ENCODE measurements at places on chromosomes 6 and 20. TPM values are rescaled to one million over a fixed set of nuclear protein-coding genes. Genes with fewer than 3 reads are reported as not detected.
A peak's percentile ranks its signal among the peaks of the same experiment; 100 is the strongest.

DNA sequence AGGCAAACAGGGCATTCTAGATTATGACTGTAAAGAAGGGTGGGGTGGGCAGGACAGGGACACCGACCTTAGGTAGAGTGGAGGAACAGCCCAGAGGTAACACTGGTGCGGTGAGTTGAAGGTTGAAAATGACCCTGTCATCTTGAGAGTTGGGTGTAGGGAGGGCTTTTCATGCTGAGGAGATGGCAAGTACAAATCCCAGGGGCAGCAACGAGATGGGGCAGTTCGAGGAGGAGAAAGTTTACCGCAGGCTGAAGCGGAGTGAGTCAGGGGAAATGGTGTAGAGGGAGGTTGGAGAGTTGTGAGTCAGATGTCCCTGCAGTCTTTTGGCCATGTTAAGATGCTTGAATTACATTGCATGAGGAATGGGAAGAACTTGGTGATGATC, 101.1 kb downstream of the HIVEP1 start:
- peak; percentile 80 for DNase-seq

DNA sequence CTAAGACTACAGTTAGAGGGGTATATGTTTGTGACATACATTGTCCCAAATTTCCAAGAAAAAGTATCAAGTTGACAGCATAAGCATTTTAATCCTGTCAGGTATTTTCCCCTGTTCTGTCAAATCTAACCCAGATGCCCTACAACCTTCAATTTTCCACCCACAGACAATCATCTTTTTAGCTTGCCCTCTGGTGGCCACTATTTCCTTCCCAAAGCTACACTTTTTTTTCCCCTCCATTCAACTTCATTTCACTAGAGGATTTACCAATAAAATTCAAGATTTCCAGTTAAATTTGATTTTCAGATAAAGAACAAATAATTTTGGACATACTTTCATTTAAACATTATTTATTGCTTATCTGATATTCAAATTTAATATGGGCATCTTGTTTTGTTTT, 286.6 kb downstream of the TENT5A start:
- DNase-seq = peak; percentile 49

GRCh38 chr6:117142995-117143394, 122.4 kb upstream of the VGLL2 start:
- no peak for DNase-seq

CCN2 gene
- total RNA-seq = 49.4 TPM

DNA sequence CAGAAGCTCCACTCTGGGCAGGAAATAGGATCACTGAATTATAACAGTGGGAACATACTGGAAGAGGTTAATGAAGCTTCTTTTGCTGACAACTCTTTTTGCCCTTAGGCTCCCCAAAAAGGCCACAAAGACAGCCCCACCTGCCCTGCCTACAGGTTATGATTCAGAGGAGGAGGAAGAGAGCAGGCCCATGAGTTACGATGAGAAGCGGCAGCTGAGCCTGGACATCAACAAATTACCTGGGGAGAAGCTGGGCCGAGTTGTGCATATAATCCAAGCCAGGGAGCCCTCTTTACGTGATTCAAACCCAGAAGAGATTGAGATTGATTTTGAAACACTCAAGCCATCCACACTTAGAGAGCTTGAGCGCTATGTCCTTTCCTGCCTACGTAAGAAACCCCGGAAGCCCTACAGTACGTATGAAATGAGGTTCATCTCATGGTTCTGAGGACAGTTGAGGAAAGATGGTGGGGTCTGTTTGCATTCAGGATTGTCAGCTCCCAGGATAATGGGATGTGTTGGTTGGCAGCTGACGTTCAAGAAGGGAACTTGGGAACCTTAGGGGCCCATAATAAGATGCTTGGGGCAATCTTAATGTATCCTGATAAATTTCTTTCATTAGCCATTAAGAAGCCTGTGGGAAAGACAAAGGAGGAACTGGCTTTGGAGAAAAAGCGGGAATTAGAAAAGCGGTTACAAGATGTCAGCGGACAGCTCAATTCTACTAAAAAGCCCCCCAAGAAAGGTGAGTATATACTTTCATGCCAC, 11.5 kb downstream of the BRD2 start:
- no peak for DNase-seq

- DNase-seq = peak; percentile 59
Observed at GRCh38 chr20:45359069-45359405, 3.9 kb upstream of the SYS1 start.

DNA sequence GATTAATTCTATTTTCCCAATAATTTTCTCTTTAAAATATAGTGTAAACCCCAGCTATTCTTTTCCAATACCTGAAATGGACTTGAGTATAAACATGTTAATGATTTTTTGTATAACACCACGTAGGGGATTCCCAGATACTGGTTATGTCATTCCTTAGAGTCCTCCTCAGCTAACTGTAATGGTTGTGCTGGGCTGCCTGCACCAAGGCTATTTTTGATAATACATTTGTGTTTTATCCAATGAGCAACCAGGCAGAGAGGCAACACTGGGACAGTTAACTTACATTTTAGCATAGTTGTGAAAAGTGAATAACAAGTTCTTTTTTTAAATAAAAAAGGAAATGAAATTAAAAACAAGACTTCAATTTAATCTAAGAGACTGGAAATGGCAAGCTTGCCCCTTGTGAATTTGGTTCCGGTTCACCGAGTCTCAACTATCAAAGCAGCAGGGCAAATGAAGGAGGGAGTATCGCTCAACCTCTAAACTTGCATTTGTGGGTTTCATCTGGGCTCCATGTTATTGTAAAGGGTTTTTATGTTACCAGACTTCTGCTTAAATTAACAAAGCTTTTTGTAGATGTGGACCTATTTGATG, 18.8 kb upstream of the BACH2 start:
- DNase-seq = no peak

PRDM13 gene
- not detected for total RNA-seq

DNA sequence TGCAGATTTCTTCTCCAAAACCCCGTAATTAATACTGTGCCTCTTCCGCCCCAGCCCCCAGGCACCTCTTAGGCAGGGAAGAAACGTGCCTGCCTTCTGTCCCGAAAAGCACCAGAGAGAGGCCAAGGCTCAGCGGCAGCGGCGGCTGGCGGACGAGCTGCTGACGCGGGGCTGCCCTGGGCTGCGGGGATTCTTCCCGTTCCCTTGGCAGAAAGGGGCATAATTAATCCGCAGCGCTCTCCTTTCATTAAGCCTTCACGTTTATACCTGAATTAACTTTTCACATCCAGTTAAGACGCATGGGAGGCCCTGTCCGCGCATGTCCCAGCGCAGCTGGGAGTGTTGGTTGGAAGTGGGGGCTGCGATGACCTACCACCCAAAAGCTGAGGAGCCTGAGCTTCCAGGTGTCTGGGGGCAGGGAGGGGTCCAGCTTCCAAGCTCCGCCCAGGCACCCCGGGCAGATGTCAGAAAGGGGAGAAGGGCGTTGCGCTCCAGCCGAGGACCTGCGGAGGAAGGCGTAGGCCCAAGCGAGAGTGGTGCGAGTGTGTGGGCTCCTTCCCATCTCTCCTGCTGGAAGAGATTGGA, 167.4 kb upstream of the LRFN2 start:
- no peak for DNase-seq

COL20A1 gene
- 0.07 TPM for total RNA-seq

DNA sequence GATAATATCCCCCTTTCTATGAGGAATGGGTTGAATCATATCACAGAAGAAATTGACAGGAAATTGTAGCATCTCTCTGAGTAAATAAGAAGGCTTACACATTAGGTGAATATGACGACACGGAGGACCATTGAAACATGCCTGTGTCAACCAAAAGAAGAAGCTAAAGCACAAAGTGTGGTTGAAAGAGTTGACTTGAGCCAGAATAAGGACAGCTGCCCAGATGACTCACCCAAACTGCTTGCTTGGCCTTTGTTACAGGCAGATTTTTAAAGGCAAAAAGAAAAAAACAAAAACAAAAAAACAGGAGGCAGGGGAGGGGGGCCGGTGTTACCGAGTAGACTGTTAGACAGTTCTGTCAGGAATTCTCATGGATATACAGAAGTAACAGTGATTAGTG, 129.8 kb upstream of the EDN1 start:
- peak; percentile 38 for DNase-seq

GRCh38 chr20:12947691-12948090, 61.1 kb upstream of the SPTLC3 start:
- DNase-seq = no peak

DNA sequence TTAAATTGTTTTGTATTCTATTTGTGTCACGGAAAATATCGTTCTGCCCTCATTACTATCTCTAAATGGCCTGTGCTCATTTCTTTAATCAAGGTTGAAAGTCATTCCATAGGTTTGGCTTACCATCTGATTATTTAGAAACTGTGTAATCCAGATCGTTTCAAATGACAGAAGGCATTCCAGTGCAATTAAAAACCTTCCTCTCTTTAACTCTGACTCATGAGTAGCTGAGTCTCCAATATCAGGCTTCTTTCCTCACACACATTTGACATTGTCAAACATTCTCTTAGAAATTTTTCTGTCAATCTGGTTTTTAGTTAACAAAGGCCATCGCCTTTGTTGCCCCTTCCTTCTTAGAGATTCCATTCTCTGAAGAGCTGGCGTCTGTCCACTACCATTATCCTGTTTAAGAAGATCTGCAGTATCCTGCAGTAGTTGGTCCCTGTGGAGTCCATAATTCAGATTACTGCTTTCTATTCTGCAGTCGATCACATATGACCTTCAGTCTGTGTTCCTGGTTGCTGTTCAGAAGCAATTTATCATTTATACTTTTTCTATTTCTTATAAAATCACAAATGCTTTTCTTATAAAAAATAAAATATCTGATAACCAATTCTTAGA, 3.9 kb upstream of the TRDN start:
- no peak for DNase-seq

DNA sequence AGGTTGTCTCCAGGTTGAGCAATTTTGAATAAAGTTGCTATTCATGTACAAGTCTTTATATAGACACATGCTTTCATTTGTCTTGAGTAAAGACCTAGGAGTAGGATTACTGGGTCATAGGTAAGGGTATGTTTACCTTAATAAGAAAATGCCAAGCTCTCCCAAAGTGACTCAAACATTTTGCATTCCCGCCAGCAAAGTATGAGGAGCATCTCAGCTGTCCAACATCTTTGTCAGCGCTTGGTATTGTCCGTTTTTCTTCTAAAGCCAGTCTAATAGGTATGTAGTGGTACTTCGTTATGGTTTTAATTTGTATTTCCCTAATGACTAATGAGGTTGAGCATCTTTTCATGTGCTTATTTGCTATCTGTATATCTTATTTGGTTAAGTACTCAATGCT, 67.2 kb downstream of the MAP3K5 start:
- peak; percentile 24 for DNase-seq

ZKSCAN4 gene
- 3.3 TPM for total RNA-seq

- DNase-seq = no peak
Observed at GRCh38 chr6:131492932-131493573, 80.0 kb upstream of the ARG1 start.

DNA sequence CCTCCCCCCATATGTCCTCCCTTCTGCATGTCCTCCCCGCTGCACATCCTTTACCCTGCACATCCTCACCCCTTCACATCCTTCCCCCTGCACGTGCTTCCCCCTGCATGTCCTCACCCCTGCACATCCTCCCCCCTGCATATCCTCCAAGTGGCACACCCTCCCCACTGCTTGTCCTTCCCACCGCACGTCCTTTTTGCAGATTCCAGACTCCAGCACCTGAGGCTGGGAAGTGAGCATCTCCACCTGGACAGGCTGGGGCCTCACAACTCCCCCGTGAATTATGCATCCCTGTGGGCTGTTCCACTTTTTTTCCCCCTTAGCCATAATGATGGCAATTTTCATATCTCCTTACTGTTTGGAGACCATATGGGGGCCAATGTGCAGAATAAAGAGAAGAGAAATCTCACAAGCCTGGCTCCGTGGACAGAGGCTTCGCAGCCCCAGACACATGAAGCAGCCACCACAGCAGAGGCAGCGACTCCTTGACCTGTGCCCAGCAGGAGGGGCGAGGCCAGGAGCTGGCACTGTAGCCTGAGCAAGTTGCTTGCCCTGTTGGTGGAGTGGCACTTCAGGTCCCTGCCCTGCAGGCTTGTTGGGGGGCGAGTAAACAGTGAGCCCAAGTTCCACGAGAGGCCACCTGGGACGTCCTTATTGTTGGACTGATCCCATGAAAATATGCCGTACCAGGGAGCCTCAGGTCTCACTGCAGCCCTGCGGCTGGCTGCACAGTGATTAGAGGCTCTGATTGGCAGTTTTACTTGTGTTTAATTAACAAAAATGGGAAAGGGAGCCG, 113.1 kb downstream of the SYNDIG1 start:
- no peak for DNase-seq

DNA sequence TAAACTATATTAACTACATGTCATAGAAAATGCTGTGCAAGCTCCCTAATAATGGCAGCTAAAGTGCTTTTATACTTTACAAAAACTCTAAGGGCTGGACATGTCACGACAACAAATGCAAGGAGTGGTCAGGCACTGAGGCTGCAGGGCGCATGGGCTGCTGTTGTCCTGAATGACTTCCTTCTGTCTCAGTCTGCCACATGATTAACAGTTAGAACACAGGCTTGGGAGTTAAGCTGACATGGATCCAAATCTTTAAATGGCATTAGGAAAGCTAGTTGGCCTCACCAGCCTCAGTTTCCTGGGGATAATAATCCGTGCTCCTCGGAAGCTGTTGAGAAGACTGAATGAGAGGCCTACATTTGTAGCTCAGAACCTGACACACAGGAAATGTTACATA, 57.4 kb downstream of the PREP start:
- DNase-seq = no peak

VEGFA gene
- 366 TPM for total RNA-seq

- DNase-seq = no peak
Observed at GRCh38 chr6:147643341-147644200, 135.1 kb downstream of the SAMD5 start.

ABHD16B gene
- not detected for total RNA-seq

DNA sequence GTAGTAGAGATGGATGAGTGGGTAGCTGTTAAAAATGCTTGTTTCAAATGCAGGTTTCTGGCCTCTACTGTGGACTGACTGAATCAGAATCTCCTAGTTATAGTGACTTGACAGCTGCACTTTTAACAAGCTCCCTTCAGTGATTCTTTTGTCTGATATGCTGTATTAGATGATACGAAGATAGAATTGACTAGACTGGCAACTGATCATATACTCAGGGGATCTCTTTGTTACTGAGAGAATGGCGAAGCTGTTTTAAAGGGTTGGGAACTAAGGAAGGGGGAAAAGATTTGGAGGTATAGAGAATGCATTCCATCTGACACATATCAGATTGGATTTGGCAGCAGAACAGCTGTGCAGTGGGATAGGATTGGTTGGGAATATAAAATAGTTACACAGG, 7.0 kb downstream of the ENPP4 start:
- no peak for DNase-seq

DNA sequence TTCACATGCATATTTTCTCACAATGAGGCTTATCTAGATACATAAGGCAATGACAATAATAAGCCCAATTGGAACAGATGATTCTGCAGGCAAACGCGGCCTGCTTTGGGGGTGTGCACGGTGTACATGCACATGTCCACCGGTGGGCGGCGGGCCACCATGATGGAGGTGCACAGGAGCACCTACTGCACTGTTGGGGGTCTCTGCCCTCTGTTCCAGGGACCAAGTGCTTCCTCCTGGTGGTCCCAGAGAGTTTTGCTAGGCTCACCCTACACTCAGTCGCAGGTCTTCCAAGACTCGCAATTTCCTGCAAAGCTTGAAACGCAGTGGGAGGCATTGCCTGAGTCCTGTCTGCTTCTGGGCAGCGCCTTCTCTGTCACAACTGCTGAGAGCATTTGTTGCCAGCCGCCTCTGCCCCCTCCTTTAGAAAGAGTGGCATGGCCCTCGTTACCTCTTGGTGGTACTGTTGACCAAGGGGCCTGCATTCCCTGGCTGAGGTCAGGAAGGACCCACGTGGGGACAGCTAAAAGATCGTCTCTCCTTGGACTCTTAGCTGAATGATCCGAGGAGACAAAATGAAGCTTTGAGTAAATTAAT, 135.3 kb downstream of the ERMARD start:
- no peak for DNase-seq

- DNase-seq = no peak
Observed at GRCh38 chr20:42361402-42361970, 743.3 kb upstream of the CHD6 start.

SLC22A3 gene
- total RNA-seq = 0.20 TPM
